ENCODE measurements at places on chromosomes 3 and 15.

DNA sequence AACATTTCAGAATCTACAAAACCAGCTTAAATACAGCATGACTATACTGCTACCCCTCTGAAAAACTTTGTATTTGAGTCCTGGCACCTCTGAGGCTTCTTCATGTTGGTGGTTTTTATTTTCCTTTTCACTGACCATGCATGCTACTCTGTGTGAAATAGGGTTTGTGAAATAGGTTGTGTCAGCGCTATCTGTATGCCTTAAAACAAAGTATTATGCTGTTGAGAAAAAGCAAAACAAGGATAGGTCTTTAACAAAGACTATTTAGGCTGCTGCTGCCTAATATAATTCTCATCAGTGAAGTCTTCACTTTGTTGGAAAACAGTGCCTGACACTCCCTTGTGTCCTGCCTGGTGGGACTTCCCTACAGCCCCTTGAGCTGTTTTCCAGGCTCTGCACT, 28.7 kb upstream of the TRAK1 start:
- no peak for DNase-seq

DNA sequence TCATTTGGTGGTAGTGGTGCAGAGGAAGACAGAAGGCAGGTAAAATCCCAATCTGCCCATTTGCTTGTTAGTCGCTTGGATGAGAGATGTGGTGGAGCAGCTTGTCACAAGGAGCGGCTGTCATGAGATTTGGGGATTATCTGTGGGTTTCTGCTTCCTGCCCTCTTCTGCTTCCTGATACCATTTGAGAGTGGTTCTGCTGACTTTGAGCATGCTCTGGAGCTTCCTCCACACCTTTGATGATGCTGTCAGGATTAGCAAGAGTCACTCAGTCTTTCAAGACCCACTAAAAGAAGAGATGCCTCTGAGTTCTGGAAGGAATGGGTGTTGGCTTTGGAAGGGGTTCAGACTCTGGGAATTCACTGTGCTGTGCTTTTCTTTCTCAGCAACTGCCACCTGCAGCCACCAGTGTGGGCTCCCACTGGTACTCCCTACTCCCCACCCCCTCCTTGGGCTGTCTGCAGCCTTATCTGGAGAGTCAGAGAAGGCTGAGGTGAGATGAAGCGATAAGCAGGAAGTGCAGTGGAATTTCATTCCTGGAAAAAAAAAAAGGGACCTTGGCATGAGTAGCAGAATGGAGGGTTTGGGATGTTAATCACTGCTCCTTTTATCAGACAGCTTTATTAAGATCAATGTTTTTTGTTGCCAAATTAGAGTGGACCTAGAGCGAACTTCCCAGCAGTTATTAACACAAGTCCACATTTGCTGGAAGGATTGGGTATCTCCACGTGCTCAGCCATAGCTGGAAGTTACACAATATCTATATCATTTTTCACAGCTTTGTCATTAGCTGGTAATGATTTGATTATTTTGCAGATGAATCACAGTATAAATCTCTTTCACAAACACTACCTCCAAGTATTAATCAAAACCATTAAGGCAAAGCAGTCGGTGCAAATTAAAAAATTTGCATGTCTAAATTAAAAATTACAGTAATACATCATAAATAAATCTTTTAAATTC, 233.0 kb upstream of the SATB1 start:
- DNase-seq: no peak

DNA sequence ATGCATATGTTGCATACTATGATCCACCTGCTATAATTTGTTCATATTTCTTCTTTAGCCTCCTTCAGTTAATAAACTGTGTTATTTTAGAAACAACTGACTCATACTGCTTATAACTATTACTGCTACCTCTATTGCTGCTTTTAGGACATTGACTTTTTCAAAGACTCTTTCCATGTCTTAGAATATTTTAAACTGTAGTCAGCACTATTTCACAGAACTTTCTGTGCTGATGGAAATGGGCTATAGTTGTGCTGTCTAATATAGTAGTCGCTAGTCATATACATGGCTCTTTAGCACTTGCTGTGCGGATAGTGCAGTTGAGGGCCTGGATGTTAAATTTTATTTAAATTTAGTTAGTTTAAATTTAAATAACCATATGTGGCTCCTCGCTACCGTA, 55.6 kb downstream of the NEK11 start:
- DNase-seq: no peak

DNA sequence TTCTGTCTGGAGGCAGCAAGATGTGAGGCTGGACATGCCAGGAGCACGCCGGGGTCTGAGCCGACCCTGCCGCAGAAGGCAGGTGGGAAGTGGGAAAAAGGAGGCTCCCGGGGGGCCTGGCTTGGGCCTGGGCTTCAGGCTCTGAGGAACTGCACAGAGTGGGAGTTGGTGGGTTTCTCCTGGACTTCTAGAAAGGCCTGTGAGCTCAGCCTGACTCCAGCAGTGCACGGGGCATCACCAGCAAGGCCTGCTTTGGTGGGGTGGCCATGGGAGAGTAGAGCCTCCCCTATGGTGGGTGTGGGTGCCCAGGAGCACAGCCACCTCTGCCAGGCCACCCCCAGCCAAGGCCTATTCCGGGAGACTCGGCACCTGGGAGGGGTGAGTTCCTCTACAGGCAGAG, 18.1 kb upstream of the SLC41A3 start:
- DNase-seq: no peak

DNA sequence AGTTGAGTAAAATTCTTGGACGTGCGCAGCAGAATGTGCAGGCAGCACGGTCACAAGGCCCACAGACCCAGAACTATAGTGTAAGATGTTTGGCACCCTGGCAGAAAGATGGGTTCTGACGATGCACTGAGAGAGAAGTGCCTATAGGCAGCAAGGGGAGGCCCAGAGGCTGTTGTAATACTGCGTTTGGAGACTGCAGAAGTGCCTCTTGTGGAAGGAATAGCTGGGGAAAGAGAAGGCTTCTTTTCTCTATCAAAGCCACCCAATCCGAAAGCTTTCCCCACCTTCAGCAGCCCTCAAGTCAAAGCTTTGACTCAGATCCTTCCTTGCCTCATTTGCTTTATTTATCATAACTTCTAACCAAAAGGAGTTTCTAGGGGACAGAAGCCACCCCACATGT, 5.2 kb upstream of the SIN3A start:
- DNase-seq: peak; percentile 34

DNA sequence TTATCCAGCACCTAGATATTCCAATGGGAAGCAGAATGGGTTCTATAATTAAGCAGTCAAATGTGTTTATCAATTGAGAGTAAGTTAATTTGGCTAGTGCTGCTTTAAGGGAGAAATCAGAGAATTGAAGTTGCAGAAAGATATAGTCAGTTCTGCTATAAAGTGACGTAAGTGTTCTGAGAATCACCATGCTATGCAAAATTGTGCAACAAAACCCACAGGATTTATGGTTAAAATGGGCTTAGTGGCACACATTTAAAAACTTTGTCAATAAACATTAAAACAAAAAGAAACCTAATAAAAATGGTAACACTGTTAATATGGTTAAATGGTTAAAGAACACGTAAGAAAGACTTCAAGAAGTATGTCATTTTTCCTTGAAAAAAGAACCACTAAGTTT, 74.5 kb downstream of the TMEM108 start:
- peak; percentile 15 for DNase-seq

- no peak for DNase-seq
Observed at GRCh38 chr15:90055182-90055581, 47.1 kb downstream of the IDH2 start.

GRCh38 chr3:62584636-62585035, 211.3 kb upstream of the FEZF2 start:
- DNase-seq: no peak

GRCh38 chr15:74303741-74304309, 63.6 kb downstream of the CYP11A1 start:
- DNase-seq: no peak

DNA sequence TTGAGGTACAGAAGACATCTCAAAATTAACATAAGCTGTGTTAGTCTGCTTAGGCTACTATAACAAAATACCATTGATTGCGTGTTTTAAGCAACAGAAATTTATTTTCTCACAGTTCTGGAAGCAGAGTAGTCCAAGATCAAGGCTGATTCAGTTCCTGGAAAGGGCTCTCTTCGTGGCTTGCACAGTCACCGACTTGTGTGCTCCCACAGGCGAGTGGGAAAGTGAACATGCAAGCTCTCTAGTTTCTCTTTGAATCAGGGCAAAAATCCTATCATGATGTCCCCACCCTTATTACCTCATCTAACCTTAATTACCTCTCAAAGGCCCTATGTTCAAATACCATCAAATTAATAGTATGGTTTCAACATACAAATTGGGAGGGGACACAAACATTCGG, 505.9 kb downstream of the ZIC1 start:
- DNase-seq: no peak

GRCh38 chr15:79076661-79077060, 13.9 kb downstream of the RASGRF1 start:
- DNase-seq: no peak

- DNase-seq: no peak
Observed at GRCh38 chr15:98666841-98667240, 18.5 kb downstream of the IGF1R start.

DNA sequence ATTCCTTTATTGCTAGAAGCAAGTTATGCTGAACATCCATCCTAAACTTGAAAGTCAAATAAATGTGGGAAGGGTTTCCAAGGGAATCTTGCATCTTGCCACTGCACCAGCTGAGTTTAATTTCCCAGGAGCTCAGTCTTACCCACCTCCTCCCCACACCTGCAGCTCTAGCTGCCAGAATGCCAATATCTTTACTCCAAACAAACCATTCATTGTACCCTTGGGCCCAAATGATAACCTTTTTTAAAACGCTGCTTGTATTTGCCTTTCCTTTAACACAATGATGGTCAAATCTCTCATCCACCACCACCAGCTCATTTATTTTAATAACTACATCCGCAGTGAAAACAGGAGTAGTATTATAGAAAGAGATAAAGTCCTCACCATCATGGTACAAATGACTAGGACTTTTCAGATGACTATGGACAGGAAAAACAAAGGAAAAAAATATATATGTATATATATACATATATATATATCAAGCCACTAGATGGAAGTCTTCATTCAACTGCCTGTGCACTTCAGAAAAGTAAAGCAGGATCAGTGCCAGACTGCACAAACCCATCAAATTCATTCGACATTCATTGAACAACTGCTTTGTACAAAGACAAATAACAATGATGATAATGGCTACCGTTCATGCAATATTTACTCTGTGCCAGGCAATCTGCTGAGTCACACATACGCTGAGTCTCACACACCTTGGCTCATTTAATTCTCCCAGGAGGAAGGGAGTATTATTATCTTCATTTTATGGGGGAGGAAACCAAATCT, 44.0 kb downstream of the BFSP2 start:
- DNase-seq: peak; percentile 35

DNA sequence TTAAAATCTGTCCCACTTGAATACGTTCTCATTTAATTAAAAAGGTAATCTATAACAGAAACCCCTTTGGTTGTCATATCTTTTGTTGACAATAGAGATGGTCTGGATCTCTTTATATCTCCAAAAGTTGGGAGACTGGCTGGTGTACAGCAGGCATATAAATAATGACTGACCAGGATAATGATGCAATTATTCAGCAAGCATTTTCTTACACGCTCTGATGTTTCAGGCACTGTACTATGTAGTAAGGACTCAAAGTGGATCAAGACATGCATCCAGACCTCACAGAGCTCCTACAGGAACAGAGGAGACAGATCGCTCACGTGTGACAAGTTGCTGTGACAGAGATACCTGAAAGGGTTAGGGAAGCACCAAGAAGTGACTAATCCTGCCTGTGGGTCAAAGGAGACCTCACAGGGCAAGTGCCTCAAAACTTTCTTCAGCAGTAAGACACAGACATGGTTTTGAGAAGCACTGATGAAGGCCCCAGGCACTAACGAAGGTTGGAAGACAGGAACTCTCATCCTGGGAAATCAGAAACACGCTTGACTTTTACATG, 25.7 kb downstream of the VPS39 start:
- no peak for DNase-seq

DNA sequence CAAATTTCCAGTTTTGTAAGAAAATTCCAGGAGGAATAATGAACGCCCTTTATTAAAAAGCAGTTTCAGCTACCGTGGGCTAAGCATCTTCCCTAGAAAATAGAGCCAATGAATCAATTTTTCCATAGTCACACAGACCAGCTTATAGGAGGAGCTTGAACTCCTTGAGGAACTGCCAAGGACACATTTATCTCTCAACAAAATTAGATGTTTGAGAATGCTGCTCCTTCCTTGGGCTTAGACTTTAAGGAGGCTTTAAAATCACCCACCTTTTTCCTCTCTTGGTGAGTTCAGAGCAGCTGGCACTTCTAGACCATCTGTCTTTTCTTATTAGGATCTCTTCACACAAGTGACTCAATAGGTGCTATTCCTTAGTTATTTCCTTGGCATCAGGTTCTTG, 588.0 kb downstream of the SQOR start:
- no peak for DNase-seq

DNA sequence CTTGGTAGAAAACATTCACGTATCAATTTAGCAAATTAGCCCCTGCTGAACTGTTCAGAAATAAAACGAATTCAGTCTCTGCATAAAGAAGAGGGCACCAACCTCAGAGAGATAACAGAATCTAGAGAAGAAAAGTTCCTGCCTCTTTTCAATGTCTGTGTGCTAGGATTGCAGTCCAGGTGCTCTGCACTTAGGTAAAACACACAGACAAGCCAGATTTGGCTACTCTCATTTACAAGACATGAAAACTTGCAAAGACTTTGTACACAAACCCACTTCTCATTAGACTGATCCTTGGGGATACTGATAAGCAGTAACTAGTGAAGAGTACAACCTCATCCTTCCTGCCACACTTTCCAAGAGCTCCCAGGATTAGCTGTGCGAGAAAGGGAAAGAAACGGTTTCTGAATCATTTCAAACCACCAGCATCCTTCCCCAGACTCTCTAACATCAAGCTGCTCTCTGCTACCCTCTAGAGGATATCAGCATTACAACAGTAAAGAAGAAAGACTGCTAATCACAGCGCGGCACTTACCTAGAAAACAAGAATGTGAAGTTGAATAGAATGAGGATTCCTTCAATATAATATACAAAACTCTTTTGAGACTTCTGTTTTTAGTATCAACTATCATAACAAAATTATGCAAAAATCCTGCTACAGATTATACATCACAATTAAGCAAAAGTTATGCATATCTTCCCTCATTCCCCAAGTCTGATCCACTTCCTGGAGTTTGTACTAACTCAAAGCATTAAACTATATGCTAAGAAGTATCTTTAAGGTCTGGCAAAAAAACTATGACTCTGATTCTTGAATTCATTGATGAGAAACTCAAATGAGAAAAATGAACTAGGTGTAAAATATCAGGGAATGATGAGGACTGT, 306.4 kb downstream of the MAGI1 start:
- DNase-seq: peak; percentile 88

- no peak for DNase-seq
Observed at GRCh38 chr3:192336286-192336685, 391.1 kb downstream of the FGF12 start.

DNA sequence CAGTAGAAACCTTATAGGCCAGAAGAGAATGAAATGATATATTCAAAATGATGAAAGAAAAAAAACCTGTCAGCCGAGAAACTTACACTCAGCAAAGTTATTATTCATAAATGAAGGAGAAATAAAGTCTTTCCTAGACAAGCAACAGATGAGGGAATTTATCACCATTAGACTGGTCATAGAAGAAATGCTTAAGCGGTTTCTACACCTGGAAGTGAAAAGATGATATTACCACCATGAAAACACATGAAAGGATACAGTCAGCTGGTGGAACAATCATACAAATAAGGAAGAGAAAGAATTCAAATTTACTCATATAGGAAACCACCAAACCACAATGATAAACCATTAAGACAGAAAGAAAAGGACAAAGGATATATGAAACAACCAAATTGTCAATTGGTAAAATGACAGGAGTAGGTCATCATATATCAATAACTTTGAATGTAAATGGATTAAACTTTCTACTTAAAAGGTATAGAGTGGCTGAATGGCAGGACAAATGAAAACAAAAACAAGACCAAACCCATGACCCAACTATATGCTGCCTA, 29.9 kb upstream of the PRR23C start:
- DNase-seq: no peak
